ENCODE measurements at places on chromosomes 2 and 18.

GRCh38 chr2:108401800-108402199 lies 24.0 kb downstream of the SULT1C4 start:
- DNase-seq, result no peak

DNA sequence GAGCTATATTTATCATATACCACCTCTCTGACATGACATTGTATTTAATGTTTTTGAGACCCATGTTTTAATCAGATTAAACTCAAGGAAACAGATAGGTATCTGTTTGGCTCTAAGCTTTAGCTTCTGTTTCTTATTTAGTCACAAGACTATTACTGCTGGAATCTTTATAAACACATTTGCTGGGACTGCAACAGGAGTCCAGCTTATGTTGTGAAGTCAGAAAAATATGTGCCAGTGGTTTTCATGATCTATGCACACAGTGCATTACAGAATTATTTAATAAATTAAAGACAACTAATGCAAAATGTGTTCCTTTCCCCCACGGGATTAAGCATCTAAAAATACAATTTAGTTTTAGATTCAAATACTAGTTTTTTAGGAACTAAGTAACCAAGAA lies 338.9 kb downstream of the ZEB2 start:
- no peak for DNase-seq

GRCh38 chr2:29724282-29724681 lies 197.1 kb downstream of the ALK start:
- DNase-seq, result no peak

- DNase-seq, result no peak
These were observed 303.3 kb downstream of the XIRP2 start for GRCh38 chr2:167191588-167191987.

All from GM10248 (cell line).